ENCODE measurements at places on chromosomes 4 and X. TPM values are rescaled to one million over a fixed set of nuclear protein-coding genes. Genes with fewer than 3 reads are reported as not detected.

DNA sequence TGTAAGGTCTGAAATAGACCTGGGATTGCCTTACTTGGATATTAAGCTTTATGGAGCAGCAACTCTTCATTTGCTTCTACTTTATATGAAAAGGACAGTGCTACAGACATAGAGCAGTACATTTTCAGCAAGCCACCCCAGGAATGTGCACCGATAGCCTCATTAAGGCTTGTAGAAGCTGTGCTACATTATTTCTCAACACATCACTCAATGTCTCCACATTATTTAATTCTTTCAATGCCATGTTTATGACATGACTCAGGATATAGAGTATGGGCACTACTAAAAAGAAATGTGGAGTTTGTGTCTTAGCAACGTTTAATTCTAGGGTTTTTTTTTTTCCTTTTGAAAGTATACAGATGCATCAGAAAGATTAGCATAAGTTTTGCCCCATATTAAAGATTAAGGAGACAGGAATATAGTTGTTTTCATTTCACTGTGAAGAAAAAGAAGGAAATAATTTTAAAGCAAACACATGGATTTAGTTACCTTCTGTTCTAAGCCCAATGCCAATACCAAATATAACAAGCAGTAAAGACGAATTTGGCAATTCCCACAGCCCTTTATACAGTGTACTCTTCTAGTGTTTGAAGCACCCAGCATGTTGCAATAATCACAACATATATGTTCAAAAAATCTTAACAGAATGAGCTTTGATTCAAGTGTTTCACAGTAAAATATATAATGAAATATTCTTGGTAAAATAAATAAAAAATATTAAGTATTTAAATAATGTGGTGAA is 2140.1 kb upstream of the AGA start:
- no peak for DNase-seq
- H3K4me1 ChIP-seq, result no peaks in the 10 kb centered on the region
- H3K4me3 ChIP-seq, result no peak overlapping the region
- no peaks in the 10 kb centered on the region for H3K36me3 ChIP-seq
- no peak overlapping the region for H3K27ac ChIP-seq

DNA sequence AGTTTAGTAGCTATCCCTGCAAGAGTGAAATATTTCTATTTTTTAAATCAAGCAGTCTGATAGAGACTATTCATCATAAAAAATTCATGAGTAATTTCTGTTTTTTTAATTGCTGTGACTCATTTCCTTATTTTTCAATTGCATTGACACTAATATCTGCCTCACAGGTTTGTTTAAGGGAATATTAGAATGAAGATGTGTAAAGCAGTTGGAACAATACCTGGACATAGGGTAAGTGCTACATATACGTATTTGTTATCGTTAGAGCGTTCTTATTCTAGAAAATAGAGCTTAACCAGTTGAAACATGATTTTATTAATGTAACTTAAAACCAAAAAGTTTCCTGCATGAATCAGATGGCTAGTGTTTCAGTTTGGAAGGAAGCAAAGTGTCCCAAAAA is 2211.3 kb downstream of the PCDH7 start:
- no peaks in the 10 kb centered on the region for H3K4me1 ChIP-seq
- no peaks in the 10 kb centered on the region for H3K36me3 ChIP-seq
- H3K4me3 ChIP-seq, result no peak overlapping the region
- H3K27ac ChIP-seq, result no peak overlapping the region

The ENPEP gene
- 0.11 TPM for total RNA-seq

The TCEAL5 gene
- total RNA-seq, result not detected

The SUPT20HL2 gene
- total RNA-seq, result not detected

The NR0B1 gene
- total RNA-seq, result not detected

The F8A3 gene
- 0.32 TPM for total RNA-seq

All from GM23248 (cell line).